CD8-positive, alpha-beta memory T cell (primary cell): ENCODE measurements at places on chromosomes 2 and 18. TPM values are rescaled to one million over a fixed set of nuclear protein-coding genes. Genes with fewer than 3 reads are reported as not detected.

CYP27A1 gene
- total RNA-seq = 1.2 TPM

PLB1 gene
- 0.39 TPM for total RNA-seq

FAM237A gene
- total RNA-seq = not detected

MDH1B gene
- 0.81 TPM for total RNA-seq

CEP76 gene
- 15.5 TPM for total RNA-seq

DES gene
- total RNA-seq = not detected

HAUS1 gene
- total RNA-seq = 53.3 TPM

MSH2 gene
- total RNA-seq = 60.6 TPM

CHRND gene
- not detected for total RNA-seq
